SJSA1 (cell line): ENCODE measurements at places on chromosomes 5 and 9.
A peak's percentile ranks its signal among the peaks of the same experiment; 100 is the strongest.

DNA sequence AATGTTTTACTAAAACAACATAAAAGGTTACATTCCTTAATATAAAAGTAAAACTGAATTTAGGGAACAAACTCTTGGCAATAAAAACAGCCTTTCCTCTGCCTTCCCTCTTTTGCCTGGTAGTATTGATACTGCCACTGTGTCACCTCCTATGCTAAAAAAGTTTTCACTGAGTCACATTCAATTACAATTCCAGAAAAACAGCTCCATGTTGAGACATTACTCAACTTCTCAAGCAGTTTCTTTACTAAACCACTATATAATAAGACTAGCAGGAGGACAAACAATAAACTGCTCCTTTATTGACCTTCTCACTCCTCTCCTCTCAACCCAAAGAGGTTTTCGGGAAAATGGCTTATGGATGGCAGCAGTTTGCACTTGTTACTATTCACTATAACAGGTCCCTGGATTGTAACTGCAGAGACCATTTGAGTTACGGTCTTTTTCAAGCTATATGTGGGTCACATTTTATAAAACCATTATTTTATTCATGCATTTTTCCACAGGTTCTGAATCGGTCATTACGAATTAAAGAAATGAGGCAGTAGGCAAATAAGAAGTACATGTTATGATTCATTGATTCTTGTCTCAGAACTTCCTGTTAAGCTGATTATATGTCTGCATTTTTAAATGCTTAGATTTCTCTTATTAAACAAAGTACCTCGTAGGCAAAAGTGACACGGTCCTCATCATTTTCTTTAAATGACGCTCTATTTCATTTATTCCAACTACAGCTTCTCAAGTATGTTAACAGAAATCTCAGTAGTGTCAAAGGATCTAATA is 2.1 kb downstream of the ZDHHC21 start:
- DNase-seq: no peak

- DNase-seq: no peak
These were observed 7.1 kb upstream of the PDCD6 start for GRCh38 chr5:264338-264737.

DNA sequence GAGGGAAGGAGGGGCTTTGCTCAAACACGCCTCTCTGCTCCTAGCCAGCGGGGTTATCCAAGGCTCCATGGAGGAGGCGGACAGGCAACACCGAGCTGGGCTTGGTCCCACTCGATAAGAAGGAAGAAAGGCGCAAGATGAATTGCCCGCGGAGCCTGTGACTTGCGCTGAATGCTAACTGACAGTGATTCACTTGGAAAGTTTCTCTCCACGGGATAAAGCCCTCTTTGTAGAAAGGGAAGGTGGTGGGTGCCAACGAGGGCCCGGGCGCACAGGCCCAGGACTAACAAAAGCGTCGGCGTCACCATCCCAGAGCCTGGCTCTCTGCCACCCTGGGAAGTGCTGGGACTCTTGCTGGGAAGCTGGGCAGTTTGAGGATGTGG is 76.0 kb downstream of the VAV2 start:
- no peak for DNase-seq

GRCh38 chr9:78539904-78540303 is 243.0 kb downstream of the PSAT1 start:
- DNase-seq: peak; percentile 66

DNA sequence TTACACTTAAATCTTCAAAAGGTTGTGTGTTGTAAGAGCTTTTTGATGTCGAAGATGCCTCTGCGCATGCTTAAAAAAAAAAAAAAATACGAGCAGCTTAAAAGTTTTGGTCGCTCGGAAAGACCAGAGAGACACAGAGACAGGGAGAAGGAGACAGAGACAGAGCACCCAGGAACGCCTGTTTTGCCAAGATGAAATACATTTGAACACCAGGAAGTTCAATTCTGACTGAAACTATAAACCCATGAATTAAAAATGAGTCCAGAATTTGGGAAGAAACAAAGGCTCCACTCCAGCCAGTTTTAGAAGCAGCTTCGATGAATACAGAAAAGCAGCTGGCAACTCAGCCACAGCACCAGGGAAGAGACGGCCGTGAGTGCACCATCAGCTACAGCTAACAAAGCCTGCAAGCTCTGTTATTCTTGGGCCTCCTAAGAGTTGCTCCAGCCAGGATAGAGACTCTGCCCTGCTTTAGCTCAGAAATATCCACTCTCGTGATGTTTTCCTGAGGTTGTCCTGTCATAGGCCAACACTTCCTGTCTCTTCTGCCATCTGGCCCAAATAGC is 2.5 kb upstream of the ZNF474 start:
- DNase-seq: peak; percentile 45

DNA sequence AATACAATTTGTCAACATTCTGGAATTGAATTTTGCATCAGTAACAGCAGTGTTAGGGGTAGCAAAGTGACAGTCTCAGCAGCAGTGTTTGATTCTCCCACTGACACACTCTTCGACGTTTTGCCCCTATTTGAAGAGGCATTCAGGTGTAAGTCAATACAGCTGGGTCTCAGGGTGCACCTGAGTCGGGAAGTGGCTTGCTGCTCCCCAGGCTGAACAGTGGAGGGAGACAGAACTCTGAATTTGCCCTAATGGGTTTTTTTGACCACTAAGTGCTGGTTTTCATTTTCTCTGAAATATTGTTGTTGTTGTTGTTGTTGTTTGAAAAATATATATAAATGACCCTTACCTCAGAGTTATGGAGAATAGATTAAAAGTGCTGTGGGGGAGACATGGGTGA is 223.2 kb downstream of the TLR4 start:
- no peak for DNase-seq

GRCh38 chr5:170289764-170290163 is 7.8 kb downstream of the LCP2 start:
- DNase-seq: no peak

- DNase-seq: no peak
These were observed 50.7 kb upstream of the ELL2 start for GRCh38 chr5:96012399-96012798.

DNA sequence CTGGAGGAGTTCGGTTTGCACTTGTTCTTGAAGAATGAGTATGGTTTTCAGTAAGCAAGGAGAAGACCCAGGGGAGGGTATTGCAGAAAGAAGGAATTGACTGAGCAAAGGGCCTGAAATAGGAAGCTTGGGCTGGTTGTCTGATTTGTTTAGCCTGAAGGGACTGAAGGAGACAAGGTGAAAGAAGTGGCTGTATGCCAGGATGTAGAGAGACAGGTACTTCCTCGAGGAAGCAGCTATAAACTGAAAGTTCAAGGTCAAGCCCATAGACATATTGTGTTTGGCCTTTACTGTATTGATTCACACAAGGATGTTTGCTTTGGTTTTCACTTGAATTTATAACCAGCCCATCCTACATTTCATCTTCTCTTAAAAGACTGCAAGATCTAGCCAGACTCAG is 183.1 kb downstream of the PALM2AKAP2 start:
- no peak for DNase-seq

DNA sequence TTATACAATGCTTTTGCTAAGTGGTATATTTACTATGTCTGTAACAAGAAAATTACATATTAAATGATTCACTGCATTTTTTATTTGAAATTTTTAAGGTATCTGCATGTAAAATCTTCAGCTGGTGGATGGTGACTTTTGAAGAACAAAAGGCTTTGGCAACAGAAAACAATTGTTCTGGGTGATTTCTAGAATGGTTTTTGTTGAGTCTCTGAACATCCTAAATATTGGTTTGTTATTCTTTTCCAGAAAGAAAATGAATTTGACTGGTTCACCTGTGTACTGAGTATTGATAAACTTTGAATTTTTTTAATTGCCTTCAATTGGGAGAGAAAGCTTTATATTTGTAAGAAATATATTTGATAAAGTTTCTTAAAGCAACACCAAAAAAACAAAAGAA is 35.2 kb downstream of the ERAP1 start:
- DNase-seq: no peak

DNA sequence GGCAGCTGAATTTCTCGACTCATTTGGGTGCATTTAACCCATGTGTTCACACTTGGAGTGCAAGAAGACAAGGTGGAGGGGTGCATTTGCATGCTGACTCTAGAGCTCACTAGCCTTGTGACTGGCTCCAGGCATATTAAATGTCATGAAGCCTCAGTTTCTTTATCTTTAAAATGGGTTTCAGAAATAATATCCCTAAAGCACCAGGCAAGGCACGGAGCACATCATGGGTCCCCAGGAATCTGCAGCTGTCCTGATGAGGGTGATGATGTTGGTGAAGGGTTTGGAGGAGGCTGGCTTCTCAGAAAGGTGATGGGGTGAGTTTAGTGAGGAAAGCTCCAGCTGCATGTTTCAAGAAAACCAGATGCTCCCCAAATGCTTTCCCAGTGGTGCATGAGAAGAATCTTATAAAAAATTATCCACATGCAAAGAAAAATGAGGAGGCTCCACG is 14.8 kb downstream of the STC2 start:
- no peak for DNase-seq

- DNase-seq: no peak
These were observed 26.9 kb upstream of the PLIN2 start for GRCh38 chr9:19154135-19154612.

DNA sequence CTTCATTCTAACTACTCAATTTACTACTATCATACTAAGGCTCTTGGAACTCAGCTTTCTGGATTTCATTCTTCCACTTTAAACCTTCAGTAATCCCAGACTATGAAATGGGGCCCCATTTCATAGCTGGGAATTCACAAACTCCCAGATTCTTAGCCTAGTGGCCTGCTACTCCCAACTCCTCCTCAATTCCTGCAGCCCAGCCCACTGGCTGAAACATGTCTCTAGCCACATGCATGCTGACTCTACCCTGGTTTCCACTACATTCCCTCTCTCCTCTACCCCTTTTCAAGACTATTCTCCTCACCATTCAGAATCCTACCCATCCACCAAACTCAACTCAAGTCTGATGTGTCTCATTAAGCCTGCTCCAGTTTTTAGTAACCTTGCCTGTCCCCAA is 370.6 kb downstream of the BNC2 start:
- no peak for DNase-seq

DNA sequence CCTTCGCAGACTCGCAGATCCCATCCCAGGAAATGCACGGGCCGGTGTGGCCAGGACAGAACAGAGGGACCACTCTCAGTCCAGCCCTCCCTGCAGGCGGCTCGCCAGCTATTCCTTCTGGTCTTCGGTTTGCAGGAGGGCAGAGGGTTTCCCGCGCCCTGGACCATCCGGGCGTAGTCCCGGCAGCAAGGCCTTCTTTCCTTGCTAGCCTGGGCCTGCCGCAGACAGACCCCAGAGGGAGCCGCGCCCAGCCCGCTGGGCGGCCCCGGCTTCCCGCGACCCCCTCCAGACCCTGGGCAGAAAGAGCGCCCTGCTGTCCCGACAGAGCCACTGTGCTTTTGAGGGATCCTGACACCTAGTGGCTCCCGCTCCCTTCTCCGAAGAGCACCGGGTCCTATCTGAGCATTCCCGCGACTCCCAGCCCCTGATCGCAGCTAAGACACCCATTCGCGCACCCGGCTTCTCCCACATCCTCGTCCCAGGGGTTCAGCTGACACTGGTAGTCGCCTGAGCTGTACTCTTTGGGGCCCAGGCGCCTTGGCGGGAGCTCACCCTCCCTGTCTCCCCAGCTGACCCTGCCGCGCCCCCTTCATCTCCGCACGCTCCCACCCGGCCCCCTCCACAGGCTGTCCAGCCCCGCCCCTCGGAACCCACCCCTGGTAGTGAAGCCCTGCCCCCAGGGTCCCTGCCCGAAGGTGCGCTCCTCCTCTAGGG is 1.1 kb downstream of the CFAP90 start:
- DNase-seq: no peak

DNA sequence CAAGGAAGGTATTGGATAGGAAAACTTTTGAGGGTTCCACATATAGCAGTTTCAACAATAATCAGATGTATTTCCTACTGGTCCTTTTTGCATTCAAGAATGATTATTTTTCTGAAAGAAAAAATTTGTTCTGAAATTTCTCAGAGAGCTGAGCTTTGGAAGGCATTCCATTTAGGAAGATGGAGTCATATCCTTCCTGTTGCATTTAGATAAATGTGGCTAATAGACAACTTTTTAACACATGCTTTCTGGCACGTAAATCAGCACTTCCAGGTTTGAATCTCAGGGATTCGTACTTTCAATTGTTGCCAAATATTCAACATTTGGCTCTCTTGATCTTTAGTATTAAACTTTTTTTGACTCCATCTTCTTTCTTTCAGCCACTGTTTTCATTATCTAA is 24.8 kb upstream of the TLR4 start:
- no peak for DNase-seq

- DNase-seq: no peak
These were observed 36.6 kb upstream of the ANKH start for GRCh38 chr5:14908172-14908571.

- peak; percentile 85 for DNase-seq
These were observed at the start of gene MSX2 for GRCh38 chr5:174724484-174725260. Gene MSX2 (plus strand): TSS chr5:174724582. CDS start chr5:174724660, 78 bp downstream.

GRCh38 chr5:54658010-54658409 is 140.5 kb downstream of the SNX18 start:
- DNase-seq: peak; percentile 9

GRCh38 chr5:16733331-16734006 is 116.7 kb upstream of the RETREG1 start:
- DNase-seq: no peak

- DNase-seq: no peak
These were observed 66.6 kb downstream of the ANKHD1 start for GRCh38 chr5:140468188-140468587.

DNA sequence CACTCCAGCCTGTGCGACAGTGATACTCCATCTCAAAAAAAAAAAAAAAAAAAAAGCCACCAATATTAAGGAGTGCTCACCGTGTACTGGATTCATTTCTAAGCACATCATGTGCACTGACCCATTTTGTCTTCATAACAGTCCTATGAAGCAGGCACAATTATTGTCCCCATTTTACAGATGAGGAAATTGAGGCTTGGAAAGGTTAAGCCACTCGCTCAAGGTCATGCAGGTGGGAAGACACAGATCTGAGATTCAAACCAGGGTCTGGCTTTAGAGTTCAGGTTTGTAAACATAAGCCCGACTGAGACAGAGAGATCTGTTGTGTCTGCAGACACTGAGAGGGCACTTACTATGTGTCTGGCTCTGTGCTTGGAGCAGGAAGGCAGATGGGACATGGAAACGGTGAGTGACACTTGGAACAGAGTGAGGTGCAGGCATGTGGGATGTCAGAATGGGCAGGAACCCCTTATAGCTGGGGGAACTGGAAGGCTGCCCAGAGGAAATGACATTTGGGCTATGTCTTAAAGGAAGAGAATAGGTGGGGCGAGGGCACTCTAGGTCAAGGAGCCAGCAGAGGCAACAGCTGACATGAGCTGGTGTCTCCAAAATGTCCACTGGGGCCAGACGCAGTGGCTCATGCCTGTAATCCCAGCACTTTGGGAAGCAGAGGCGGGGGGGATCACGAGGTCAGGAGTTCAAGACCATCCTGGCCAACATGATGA is 69.9 kb downstream of the STK10 start:
- DNase-seq: no peak

GRCh38 chr5:146796911-146797310 is 81.6 kb downstream of the PPP2R2B start:
- no peak for DNase-seq

GRCh38 chr5:100690036-100690560 is 154.9 kb downstream of the FAM174A start:
- DNase-seq: no peak
